ENCODE measurements at places on chromosomes 12 and 14.

DNA sequence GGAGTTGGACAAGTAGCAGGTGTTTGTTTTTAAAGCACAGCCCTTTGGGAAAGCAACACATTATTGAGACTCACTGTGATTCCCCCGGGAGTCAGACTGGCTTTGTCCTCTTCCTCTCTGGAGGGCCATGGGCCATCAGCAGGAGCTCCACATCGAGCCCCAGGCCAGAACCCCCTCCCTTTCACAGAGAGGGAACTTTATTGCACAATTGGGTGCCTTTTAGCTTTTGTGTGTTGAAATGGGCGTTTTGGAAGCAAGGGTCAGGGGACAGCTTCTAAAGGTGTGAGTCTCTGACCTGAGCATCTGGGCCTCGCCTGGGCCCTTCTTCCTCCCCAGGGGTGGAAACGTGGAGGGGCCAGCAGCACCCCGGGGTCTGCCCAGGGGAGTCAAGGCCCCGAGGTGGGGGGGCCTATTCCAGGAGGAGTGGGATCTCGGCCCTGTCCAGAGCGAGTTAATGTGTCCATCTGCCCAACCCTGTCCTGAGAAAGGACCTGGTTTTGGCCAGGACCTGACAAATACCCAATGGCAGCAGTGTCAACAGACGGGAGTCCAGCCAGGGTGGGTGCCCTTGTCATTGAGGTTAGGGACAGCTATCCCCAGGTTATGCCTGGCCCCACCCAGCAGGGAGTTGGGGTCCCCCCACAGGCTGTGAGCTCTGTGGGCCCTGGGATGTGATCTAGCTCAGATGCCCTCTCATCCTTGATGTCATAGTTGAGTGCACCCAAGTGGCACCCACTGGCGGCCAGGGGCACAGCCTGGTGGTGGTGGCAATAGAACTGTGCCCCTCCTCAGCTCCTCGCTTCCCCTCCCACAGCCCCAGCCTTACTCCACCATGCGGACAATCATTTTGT is 37.1 kb downstream of the SLC8B1 start:
- H3K27ac ChIP-seq = peak overlapping the region; percentile 22
- no peaks in the 10 kb centered on the region for H3K27me3 ChIP-seq
- no peak overlapping the region for H3K4me3 ChIP-seq
- peaks cover 21% of the 10 kb centered on the region for H3K4me1 ChIP-seq
- H3K36me3 ChIP-seq = peaks cover 3% of the 10 kb centered on the region

DNA sequence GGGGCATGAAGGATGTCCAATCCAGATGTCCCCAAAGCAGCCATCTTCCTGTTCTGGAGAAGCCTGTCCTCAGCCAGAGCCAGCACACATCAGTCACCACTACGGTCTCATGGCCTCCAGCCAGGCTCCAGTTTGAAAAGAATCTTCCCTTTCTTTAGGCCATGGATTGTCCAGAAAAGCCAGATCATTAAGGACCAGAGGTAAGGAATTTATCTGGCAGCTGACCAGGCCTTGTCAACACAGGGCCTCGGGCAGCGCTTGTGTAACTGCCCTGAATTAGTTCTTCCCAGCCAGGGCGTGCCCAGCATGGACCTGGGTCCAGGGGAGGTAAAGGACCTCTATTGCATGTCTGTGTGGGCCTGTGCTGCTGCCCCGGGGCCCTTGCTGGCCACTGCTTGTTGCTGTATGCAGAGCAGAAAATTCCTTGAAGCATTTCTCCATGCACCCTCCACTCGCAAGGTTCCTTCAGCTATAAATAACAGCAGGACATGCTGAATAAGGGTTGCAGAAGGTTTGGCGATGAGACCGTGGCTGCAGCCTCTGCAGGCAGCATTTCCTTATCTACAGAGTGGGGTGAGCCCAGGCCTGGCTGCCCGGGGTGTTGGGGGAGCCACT is 21.7 kb upstream of the VPS37B start:
- no peaks in the 10 kb centered on the region for H3K27me3 ChIP-seq
- no peak overlapping the region for H3K27ac ChIP-seq
- no peaks in the 10 kb centered on the region for H3K36me3 ChIP-seq
- no peak overlapping the region for H3K4me3 ChIP-seq

DNA sequence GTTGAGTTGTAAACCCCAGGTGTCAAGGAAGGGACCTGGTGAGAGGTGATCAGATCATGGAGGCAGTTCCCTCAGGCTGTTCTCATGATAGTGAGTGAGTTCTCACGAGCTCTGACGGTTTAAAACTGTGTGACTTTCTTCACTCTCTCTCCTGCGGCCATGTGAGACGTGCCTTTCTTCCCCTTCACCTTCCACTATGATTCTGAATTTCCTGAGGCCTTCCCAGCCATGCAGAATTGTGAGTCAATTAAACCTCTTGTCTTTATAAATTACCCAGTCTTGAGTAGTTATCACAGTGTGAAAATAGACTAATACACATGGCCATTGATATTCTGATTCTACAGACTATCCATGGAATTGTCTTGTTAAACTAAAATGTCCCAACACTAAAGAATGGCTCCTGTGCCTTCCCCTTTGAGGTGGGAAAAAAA is 85.6 kb downstream of the SLC2A13 start:
- H3K27ac ChIP-seq = no peak overlapping the region
- no peak overlapping the region for H3K4me3 ChIP-seq
- DNase-seq = no peak
- no peaks in the 10 kb centered on the region for H3K27me3 ChIP-seq
- no peaks in the 10 kb centered on the region for H3K4me1 ChIP-seq

GRCh38 chr14:55221186-55221585 is 29.8 kb upstream of the DLGAP5 start:
- no peak overlapping the region for H3K27ac ChIP-seq
- peaks cover 19% of the 10 kb centered on the region for H3K4me1 ChIP-seq
- no peak for DNase-seq
- H3K36me3 ChIP-seq = no peaks in the 10 kb centered on the region
- H3K4me3 ChIP-seq = no peak overlapping the region

DNA sequence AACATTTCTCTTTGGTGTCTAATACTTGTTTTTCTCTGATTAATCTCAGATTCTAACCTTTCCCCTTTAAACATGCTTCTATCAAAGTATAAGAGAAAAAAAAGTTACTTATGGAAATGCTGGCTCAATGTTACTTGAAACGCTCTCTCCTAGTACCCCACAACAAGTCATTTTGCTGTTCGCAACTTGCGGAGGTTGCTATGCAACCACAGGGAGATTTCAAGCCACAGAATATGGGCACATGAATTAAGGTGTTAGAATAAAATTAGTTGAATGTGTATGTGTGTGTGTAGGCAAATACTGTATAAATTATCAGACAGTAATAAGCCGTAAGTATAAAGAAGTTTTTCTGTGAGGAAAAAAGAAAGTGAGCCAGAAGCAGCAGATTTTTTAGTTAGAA is 80.6 kb downstream of the CCDC59 start:
- no peak overlapping the region for H3K27ac ChIP-seq
- H3K4me3 ChIP-seq = no peak overlapping the region
- no peaks in the 10 kb centered on the region for H3K36me3 ChIP-seq

DNA sequence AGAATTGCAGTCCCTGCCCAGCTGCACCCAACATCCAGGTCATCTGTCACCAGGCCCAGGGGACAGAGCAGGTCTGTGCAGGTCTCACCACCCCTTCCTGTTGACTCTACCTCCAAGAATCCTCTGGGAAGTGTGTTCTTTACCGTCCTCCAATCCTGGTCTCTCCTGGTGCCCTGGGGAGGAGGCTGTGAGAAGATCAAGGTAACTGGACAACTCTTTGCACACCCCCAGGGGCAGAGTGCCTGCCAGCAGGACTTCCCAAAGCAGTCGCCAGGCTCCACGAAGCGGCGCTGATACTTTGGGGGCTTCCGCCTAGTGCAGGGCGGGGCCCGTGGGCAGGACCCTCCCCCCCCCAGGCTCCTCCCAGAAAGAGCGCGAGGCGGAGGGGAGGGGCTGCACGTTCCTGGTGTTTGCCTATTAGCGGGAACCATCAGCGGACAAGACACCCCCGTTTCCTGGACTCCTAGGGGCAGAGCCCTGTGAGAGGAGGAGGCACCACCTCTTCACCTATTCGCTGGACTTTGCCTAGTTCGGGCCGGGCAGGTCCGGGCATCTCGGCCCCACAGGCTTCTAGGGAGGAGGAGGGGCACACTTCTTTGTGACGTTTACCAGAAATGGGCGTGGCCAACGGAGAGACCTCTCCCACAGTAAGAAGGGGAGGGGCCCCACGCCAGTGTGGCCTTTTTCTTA is 918.0 kb downstream of the AACS start:
- peak overlapping the region; percentile 32 for H3K4me3 ChIP-seq
- H3K4me1 ChIP-seq = no peaks in the 10 kb centered on the region
- H3K27ac ChIP-seq = no peak overlapping the region
- H3K27me3 ChIP-seq = no peaks in the 10 kb centered on the region
- H3K36me3 ChIP-seq = no peaks in the 10 kb centered on the region
- DNase-seq = peak; percentile 65

DNA sequence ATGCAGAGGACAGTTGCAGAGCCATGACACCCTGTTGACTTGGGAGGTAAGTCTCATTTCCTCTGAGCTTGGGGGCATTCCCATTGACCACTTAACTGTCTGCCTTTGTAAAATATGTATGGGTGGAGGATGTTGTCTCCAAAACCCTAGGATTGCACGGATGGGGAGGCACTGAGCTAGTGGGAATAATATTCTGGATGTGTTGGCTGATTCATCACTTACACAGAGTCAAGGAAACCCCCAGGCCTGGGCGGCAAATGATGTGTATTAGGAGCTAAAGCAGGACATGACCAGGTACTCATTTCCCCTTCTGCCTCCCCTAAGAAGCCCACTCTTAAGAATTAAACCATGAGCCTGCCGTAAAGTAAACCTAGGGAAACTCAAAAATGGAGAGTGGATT is 319.4 kb downstream of the VRK1 start:
- no peak overlapping the region for H3K4me3 ChIP-seq
- no peaks in the 10 kb centered on the region for H3K36me3 ChIP-seq
- H3K27ac ChIP-seq = no peak overlapping the region
- no peaks in the 10 kb centered on the region for H3K27me3 ChIP-seq
- no peak for DNase-seq
- no peaks in the 10 kb centered on the region for H3K4me1 ChIP-seq

- H3K4me3 ChIP-seq = no peak overlapping the region
- no peak for DNase-seq
- H3K36me3 ChIP-seq = no peaks in the 10 kb centered on the region
- no peak overlapping the region for H3K27ac ChIP-seq
- no peaks in the 10 kb centered on the region for H3K27me3 ChIP-seq
- H3K4me1 ChIP-seq = peaks cover 4% of the 10 kb centered on the region
Measured at GRCh38 chr12:53413485-53414204, 10.0 kb upstream of the AMHR2 start.

GRCh38 chr14:94163796-94164195 is 10.3 kb upstream of the PPP4R4 start:
- H3K27me3 ChIP-seq = no peaks in the 10 kb centered on the region
- no peak overlapping the region for H3K4me3 ChIP-seq
- H3K36me3 ChIP-seq = no peaks in the 10 kb centered on the region
- H3K27ac ChIP-seq = no peak overlapping the region
- DNase-seq = no peak

DNA sequence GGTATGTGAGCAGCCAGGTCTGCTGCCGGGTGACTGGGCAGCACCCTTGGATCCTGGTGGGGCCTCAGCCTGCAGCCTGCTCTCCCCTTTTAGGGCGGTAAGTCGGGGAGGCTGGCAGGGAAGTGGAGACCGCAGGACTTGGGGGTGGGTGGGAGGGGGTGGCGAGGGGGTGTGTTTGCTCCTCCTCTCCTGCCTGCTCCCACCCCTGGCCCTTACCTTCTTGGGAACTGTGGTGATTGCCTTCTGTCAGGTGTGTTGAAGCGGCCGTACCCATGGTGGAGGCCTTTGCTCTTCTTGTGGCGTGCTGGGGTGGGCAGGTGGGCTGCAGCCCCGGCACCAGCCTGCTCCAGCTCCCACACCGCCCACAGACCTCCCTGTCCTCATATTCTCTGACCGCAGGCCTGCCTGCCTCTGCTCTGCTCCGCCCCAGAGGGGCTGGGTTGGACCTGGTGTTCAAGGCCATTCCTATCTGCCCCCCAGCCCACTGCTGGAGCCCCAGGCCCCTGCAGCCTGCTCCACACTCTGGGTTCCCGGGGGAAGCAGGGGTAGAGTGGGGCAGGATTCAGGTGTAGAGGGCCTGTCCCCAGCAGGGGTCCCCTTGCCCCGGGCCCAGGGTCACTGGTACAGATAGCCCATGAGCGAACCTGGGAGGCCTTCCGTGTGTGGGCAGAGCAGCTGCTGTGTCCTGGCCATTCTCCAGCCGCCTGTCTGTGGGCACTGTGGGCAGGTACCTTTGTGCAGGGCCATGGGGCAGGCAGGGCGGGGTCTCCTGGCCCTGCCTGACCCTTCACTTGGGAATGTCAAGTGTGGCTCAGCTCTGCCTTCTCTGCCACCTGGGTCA is 5.2 kb downstream of the TEDC1 start:
- peaks cover 3% of the 10 kb centered on the region for H3K4me1 ChIP-seq
- no peaks in the 10 kb centered on the region for H3K36me3 ChIP-seq
- no peaks in the 10 kb centered on the region for H3K27me3 ChIP-seq
- H3K27ac ChIP-seq = no peak overlapping the region
- peak; percentile 33 for DNase-seq

DNA sequence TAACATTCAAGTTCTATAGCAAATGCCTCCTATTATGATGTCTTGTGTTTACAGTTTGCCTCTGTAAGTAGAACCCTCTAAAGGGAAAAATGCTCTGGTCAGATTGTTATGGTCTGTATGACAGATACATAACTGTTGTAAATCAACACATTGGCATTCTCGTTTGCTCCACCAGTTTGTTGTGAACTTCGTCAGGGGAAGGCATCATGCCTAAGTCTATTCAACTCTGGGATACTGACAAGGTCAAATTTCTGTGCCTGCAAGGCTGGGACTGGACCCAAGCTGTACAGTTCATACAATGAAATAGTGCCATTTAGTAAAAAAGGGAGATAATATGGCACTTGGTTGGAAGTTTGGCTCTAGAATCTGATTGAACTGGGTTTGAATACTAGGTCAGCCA is 392.3 kb downstream of the RAD51B start:
- DNase-seq = no peak
- H3K27me3 ChIP-seq = no peaks in the 10 kb centered on the region
- no peaks in the 10 kb centered on the region for H3K36me3 ChIP-seq

- no peak for DNase-seq
- H3K4me1 ChIP-seq = no peaks in the 10 kb centered on the region
- H3K4me3 ChIP-seq = no peak overlapping the region
Measured at GRCh38 chr12:123934016-123934620, 38.5 kb downstream of the CCDC92 start.

DNA sequence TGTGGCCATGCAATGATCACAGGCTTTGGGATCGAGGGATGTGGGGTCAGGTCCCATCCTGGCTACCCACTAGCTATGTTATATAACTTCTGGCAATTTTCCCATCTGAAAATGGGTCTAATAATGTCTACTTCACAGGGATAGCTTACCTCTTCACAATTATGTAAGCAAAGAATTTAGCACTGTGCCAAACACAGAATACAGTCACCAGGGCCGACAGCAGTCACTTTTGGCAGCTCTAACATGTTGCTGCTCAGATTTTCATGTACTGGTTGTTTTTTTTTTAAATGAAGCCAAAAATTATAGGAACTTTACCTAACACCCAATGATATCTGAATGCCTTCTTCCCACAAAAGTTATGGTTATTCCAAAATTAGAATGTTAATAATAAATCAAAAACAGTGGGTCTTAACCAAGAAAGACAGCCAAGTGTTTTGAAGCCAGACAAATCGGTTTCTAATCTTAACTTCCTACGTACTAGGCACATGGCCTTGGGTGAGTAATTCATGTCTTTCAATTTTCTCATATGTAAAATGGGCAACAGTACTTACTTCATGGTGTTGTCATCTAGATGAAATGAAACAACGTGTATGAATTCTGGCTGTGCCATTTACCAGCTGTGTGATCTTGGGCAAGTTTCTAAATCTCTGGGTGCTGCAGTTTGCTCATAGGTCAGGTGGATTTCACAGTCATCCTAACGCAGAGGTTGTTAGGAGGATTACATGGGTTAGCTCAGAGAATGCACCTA is 13.0 kb upstream of the PCED1B start:
- no peaks in the 10 kb centered on the region for H3K27me3 ChIP-seq
- no peak overlapping the region for H3K27ac ChIP-seq
- H3K36me3 ChIP-seq = no peaks in the 10 kb centered on the region
- H3K4me3 ChIP-seq = no peak overlapping the region

Data from Caco-2 (cell line).